ENCODE measurements at places on chromosomes 2 and 18. TPM values are rescaled to one million over a fixed set of nuclear protein-coding genes. Genes with fewer than 3 reads are reported as not detected.

The CFAP221 gene
- total RNA-seq, result not detected

The LAMA1 gene
- not detected for total RNA-seq

The AKAIN1 gene
- not detected for total RNA-seq

The SIX3 gene
- total RNA-seq, result not detected

The MYCN gene
- 0.58 TPM for total RNA-seq

The MYOM1 gene
- total RNA-seq, result 5.5 TPM

The TMEM37 gene
- total RNA-seq, result 0.36 TPM

The CROCC2 gene
- not detected for total RNA-seq

The UGT1A6 gene
- total RNA-seq, result not detected

The SLC19A3 gene
- not detected for total RNA-seq

The RAB11FIP5 gene
- total RNA-seq, result 11.3 TPM

The KCNK3 gene
- not detected for total RNA-seq

The HOXD9 gene
- total RNA-seq, result not detected

The RIOK3 gene
- total RNA-seq, result 78.9 TPM

The TSPYL6 gene
- not detected for total RNA-seq

The KCNG2 gene
- not detected for total RNA-seq

The AQP12B gene
- total RNA-seq, result not detected

The ADCYAP1 gene
- not detected for total RNA-seq
